Right renal cortex interstitium (tissue), 3 donors: ENCODE measurements at places on chromosomes 4 and X. TPM values are rescaled to one million over a fixed set of nuclear protein-coding genes. Genes with fewer than 3 reads are reported as not detected.

The LRBA gene
- 73.2 TPM for polyA plus RNA-seq

The USP38 gene
- polyA plus RNA-seq, result 29.4 TPM

- no peak for DNase-seq
Observed at GRCh38 chr4:82753238-82753637, 45.4 kb downstream of the SCD5 start.

DNA sequence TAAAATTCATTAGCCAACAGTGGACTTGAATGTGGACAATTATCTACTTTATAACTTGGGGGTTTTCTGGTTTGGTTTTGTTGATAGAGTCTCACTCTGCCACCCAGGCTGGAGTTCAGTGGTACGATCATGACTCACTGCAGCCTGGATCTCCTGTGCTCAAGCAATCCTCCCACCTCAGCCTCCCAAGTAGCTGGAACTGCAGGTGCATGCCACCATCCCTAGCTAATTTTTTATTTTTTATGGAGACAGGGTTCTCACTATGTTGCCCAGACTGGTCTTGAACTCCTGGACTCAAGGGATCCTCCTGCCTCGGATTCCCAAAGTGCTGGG, 12.4 kb upstream of the ELF2 start:
- DNase-seq, result no peak
